ENCODE measurements at places on chromosomes 2 and 18.

- no peak for DNase-seq
These were observed 144.4 kb downstream of the PIEZO2 start for GRCh38 chr18:11004951-11005350.

DNA sequence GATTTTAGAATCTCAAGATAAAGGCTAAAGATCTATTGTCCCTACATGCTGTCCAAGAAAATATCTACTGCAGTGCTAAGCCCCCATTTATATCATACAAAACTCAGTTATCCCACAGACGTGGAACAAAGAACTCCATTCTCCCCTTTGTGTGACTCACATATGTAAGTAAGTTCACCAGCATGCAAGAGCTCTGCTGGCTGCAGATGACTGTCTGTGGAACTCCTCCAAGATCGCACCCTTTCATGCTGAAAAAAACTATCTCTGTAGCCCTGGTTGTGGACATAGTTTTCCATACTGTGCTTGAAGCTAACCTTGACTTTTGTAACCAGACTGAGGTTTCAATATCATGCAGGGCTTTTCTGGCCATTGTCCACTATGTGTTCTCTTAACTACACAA is 207.1 kb downstream of the ZNF521 start:
- DNase-seq: no peak

- DNase-seq: no peak
These were observed 64.1 kb upstream of the ZNF532 start for GRCh38 chr18:58800582-58800981.

- no peak for DNase-seq
These were observed 543.4 kb downstream of the IRS1 start for GRCh38 chr2:226256237-226256636.

DNA sequence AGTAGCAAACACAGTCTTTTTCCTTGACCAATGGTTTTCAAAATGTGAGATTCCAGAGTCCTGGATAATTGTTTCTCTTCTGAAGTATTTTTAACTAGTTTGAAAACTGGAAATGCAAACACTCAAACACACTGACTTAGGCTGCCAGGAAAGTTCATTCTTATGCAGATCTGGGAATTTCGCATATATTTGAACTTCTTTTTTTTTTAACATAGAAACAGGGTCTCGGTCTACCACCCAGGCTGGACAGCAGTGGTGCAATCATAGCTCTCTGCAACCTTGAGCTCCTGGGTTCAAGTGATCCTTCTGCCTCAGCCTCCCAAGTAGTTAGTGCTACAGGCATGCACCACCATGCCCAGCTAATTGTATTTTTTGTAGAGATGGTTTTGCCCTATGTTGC is 79.6 kb downstream of the DYM start:
- no peak for DNase-seq

- DNase-seq: no peak
These were observed 102.0 kb upstream of the TMEM200C start for GRCh38 chr18:5997361-5997760.

DNA sequence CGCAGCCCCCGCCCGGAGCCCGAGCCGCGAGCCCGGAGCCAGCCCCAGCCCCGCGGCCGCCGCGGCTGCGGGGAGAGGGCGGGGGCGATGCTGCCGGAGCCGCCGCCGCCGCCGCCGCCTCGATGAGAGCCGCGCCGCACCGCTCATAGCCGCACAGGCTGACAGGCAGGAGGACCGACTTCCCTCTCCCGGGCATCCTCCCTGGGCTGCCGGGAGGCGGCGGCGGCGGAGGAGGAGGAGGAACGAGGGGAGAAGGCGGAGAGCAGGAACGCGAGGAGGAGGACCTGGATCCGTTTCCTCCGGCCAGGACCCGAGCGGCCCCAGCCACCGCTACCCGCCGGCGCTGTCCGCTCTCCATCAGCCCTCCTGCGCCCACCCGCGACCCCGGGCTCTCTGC is 370 bp downstream of the KLHL29 start:
- no peak for DNase-seq
